GM10248 (cell line): ENCODE measurements at places on chromosomes 3 and 15.

GRCh38 chr15:95559875-95560394 is 770.6 kb upstream of the NR2F2 start:
- no peak for DNase-seq

DNA sequence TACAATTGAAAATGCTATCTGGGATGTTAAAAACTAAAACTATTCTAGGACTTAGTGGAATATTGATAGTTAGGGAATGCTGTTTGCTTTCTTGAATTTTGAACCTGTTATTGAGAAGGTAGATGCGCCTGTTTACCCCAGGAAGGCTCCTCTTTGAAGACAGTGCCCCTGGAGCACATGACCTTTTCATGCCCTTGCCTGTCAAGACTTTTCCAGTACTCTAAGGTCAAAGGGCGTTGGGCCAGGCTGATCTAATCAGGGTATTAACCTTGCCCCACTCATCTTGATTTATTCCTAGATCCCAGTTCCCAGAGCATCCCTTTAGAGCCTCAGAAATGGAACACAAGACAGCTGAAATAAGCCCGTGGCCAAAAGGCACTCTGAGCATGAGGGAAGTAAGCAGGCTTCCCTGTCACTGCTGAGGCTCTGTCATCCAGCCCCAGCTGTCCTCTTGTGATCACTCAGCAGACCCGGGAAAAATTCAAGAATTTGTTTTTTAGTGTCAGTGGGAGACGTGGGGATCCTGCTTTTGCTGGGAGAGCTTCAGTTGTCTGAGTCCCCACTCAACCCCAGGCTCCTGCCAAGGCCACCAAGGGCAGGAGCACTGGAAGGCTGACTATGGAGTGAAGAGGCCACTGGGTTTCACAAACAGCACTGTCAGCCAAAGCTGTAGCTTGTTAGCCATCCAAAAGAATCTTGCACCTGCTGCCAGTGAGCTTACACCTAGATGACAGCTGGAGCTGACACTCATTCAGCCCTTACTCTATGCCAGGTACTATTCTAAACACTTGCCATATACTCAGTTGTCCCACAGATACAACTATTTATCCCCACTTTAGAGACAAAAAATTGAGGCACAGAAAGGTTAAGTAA is 169.0 kb downstream of the PGPEP1L start:
- DNase-seq = no peak

DNA sequence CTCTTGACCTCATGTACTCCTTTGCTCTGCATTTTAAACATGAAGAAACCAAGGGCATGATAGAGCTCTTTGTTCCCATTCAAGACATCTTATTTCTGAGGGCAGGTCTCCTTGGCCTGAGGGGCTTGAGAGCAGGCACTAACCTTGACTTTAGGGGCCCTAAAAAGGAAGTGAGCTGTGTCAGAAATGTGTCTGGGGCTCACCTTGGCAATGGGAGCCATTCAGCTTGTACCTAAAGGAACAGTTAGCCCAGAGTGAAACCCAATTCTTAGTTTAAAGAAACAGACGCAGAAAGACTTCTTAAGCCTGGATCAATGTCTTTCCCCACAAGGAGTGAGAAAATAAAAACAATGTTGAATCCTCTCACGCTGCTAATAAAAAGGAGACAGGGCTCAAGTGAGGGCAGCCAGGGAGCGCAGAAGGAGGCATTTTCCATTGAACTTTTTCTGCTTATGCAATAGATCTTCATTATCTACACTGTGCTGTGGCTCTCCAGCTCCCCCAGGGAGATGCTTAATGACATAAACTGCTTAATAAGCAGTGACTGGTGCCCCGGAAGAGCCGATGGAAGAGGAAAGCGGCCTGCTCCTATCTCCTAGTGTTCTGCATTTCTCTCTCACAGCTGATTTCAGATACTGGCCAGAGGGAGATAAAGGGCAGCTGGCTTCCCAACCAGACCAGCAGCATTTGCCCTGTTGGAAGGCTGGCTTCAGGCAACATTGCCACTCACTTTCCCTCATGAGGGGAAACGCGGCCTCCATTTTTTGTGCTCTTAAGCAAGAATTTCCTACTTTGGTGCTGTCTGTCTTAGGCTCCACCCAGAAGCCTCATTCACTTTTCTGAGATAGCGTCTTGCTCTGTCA is 152.0 kb downstream of the OPA1 start:
- no peak for DNase-seq

GRCh38 chr3:129491794-129492193 is 36.6 kb upstream of the RHO start:
- DNase-seq = no peak

DNA sequence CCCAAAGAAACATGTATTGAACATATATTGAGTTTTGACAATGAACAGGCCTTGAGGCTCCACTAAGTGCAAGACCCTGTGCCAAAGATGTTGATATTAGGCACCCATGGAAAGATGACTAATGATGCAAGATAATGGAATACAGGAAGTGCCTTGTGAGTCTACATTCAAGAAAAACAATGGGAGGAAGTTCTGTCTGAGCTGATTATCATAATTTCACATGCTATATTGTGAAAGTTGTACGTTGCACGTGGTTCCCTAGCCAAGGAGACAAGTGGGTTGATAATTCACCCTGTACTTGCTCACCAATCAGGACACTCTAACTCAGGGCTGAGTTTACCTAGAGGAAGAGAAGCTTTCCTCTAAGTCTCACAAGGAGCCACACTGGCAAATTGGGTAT is 186.9 kb upstream of the STAC start:
- no peak for DNase-seq

DNA sequence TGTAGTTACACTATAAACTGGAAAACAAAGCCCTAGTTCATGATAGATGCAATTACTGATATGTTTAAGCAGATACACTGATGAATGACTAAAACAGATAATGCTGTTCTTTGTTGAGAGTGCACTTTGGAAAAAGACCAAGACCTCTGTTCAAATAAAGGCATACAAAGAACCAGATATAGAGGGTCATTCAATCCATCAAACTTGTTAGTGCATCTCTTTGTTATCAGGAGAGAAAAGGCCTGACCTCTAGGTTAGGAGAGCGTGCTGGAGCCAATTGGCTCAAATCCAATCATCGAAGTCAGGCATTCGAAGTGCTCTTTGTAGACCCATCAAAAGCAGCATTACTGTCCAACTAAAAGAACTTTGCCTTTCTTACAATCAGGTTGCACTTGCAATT is 124.2 kb downstream of the TFG start:
- no peak for DNase-seq

DNA sequence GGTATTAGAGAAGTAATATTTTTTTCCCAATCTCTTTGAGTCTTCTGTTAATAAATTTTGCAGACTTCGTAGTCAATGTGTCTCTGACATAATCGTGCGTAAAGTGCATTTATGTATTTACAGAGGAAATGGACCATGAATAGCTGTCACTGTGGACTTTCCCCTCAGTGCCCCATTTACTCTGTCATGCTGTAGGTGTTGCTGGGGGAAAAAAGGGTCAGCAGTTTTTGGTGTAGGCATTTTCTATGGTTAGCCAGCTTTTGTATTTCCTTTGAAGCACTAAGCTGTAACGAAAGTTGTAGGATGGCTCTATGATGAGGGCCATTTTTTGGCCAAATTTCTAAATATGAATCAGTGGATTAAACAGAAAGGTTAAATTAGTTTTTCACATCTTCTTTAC is 598.4 kb downstream of the FGF12 start:
- peak; percentile 22 for DNase-seq

DNA sequence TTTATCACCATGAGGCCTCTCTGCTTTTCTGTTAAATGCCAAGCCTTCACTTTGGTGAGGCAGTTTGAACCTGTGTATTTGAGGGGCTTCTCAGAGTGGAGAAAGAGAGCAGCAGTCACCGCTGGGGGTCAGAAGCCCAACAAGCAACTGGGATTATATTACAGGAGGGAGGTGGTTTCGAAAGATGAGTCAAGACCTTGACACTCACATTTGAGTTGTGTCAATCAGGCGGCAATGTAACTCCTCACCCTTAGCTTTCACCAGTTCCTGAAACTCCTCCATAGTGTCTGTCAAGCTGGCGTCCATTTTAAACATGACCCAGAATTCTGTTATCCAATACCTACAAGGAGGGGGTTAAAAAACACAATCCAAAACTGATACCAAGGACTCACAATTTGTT is 46.5 kb downstream of the RASGRP1 start:
- DNase-seq = no peak

DNA sequence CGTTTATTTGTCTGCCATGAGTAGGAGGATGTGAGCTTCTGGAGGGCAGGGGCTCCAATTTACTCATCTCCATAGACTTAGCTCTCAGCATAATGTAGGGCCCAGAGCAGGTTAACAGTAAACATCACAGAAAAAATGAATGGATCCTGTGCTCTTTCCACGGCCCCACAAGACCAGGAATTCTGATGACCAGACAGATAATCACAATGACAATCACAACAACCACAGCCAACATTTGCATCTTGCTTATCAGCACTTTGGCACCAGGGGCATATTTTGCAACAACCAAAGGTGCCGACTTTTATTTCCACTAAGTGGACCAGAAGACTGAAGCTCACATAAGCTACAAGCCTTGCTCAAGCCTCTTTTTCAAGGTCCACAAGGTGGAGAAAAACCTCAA is 68.9 kb upstream of the ANKRD34C start:
- no peak for DNase-seq

DNA sequence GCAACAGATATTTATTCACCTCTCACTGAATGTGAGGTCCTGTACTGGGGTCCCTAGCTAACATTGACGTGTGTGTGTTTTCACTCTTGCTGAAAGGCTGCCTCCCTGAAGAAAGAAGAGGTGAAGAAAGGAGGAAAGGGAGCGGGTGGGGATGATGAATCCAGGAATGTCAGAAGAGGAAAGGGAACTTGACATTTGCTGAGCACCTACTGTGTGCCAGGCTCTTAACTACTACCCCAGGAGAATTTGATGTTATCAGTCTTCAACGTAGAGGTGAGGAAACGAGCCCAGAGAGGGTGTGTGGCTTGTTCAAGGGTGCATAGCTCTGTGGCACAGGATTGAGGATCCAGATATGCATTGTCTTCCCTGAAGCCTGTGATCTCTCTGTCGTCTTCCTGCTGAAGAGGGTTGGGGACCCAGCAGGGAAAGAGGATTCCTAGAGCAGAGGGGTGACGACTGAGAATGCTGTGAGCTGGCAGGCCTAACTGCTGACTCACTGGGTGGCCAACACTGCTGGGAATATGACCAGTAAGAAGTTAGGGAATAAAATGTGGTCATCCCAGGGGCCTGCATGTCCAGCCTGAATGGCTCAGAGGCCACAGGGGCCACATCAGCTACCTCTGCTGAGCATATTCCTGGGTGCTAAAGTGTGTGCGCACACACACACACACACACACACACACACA is 6.6 kb upstream of the ATP2B2 start:
- no peak for DNase-seq

GRCh38 chr15:91919014-91919534 is 65.6 kb downstream of the SLCO3A1 start:
- no peak for DNase-seq

DNA sequence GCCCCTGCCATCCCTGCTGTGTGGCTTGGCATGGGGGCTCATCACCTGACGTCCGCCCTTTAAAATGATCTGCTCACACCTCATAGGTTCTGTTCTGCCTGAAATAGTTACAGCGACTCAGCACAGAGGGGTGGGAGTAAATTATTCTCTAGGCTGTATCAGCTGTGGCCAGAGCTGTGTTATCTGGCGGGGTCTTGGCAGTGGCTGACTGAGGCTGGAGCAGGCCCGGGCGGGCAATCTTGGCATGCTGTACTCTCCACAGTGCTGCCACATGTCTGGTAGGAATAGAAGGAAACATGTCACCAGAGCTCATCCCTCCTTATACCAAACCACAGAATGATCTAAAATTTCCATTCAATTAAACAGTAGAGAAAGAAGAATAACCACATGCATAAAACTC is 499.9 kb upstream of the LMCD1 start:
- no peak for DNase-seq

GRCh38 chr3:126329927-126330725 is 27.1 kb downstream of the KLF15 start:
- no peak for DNase-seq

- no peak for DNase-seq
Measured at GRCh38 chr3:2851835-2852234, 258.3 kb downstream of the IL5RA start.

- no peak for DNase-seq
Measured at GRCh38 chr3:115322901-115323300, 175.8 kb upstream of the ZBTB20 start.

DNA sequence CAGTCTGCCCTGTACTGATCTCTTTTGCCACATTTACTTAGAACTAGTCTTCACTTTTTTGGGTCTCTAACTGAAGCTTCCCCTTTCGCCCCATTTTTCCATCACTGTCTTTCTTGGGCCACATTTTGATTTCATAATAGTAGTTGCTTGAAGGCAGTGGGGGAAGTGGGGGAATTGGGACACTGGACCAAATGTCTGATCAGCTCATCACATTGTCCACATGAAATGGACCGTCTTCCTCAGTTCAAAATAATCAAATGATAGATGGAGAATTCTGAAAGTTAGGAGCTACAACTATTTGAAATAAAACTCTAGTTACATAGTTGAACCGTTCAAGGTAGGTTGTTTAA is 747 bp downstream of the PDCD6IP start:
- DNase-seq = no peak

DNA sequence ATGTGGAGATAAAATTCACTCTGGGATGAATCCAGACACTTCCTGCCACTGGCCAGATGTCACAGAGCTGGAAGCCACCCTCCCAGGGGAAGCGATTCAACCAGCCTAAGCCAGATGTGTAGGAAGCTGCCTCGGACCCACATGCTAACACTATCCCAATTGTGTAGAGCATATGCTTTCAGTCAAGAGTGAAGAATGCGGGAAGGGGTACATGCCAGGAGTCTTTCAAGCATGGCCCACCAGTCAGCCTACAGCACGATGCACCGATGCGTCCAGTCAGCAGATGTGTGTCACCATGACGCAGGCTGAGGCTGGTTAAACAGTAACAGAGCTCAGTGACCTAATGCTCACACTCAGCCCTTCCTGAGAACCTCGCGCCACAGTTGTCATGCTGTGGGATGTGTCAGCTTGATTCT is 38.8 kb upstream of the BNC1 start:
- no peak for DNase-seq

GRCh38 chr3:14256046-14256445 is 77.4 kb downstream of the LSM3 start:
- DNase-seq = no peak

DNA sequence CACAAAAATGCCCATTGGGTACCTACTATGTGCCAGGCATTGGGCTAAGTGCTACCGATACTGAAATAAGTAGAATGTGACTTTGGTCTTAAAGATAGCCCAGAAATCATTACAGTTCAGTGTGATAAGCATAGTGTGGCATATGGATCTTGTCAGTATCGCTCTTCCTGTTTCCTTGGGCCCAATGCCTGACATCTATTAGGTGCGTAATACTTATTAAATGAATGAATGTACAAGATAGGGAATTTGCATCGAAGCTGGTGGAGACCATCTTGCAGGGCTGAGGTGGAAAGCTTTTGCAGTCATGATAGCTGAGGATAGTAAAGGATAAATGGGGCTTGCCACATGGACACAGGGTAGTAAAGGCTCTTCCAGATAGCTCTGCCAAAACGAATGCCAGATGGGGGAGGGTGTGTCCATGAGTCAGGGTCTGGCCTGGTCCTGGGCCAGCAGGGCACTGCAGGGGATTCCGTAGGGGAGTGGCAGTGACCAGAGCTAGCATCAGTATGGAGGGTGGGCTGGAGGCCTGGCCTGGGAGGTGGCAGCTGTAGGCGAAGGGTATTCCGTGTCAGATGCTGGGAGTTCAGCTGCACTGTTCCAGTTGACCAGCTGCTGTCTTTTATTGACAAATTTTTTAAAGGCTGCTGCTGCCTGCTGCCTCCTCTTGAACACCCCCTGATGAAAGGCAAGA is 23.5 kb downstream of the TSEN2 start:
- DNase-seq = no peak
